ENCODE measurements at places on chromosomes 12 and 14.

DNA sequence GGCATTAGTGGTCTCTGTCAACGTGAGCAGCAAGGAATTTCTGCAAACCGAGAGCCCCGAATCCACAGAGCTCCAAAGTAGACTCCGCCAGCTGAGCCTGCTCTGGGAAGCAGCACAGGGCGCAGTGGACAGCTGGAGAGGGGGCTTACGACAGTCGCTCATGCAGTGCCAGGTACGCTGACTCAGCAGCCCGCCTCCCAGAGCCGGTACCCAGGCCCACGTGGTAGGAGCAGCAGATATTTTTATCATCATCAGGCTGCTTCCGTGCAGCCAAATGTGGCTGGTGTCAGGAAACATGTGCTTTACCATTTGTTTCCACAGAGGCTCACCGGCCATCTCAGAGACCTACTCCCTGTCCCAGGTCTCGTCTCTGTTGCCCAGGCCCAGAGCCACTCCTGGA is 73.7 kb downstream of the ESR2 start:
- DNase-seq: no peak

- no peak for DNase-seq
These were observed 2.1 kb downstream of the AKAP6 start for GRCh38 chr14:32331206-32331605.

DNA sequence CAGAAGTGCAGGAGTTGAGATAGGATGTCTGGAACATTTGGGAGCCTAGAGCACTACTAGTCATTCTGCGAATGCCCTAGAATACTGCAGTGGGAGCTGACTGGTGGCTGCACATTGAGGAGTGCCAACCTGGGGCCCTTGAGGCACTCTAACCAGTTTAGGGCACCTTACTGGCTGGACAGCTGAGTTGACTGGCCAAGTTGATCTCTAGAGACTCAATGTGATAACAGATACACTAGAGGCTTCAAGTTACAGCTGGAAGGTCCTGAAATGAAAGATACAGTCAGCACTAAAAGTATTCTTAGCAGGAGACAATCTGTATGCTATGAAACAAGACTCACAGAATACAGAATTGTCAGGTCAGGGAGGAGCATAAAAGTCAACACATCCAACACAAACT is 8.0 kb downstream of the SLC8A3 start:
- DNase-seq: no peak

- no peak for DNase-seq
These were observed 1087.4 kb upstream of the FLRT2 start for GRCh38 chr14:84442521-84442920.

DNA sequence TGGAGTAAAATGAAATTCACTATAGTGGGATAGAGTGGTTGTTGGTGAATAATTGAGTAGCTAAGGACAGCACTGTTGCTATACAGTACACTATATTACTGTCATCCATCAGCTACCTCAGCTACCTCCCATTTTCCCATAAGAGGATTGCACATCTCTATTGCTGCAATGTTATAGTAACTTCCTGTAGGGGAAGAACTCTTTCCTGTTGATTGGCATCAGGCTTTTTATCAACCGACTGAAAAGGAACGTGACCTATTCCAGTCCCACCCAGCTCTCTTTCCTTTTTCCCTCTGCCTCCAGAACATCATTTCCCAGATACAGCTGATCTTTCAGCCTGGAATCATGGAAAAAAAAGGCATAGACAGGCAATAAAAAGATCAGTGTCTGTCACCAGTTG is 117.4 kb downstream of the ADAMTS20 start:
- no peak for DNase-seq

DNA sequence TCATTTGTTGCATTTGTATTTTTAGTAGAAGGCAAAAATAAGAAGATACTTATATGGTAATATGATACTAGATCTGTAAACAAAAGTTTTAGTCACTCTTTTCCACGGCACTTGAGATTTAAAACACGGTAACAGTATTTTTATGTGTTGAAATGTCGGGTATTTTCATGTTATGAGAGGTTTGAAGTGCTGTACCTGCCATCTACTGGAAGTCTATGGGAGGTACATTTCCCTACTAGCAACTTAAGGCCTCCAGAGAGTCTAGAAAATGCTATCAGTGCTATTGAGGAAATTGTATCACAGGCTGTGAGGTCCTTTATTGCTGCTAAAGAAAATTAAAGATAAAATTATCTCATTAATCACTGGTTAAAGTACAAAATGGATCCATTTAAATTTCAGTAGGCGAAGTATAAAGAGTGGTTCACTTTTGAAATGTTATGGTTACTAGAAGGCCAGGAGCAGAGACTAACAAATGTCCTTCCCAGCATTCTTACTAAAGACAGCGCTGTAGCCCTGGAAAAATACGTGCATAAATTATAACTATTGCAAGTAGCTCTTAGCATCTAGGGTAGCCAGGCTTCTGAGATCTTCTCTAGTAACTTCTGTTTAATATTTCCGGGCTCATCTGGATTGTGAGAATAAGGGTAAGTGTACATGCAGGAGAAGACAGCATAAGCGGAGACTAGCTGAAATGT is 77.6 kb upstream of the PRKD1 start:
- peak; percentile 35 for DNase-seq

DNA sequence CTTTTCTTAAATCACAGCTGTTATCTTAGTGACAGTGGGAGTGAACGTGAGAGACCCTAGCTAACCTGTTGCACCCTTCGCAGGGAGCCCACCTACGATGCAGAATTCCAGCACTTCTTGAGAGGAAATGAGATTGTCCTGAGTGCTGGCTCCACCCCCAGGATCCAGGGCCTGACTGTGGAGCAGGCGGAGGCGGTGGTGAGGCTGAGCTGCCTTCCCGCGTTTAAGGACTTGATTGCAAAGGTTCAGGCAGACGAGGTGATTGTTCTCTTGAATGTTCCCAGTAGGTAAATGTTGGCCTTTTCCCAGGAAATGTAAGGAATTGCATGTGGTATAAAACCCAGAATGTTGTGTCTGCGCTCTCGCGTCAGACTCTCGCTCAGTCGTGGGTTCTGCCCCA is 46.7 kb downstream of the HSP90AA1 start:
- no peak for DNase-seq

DNA sequence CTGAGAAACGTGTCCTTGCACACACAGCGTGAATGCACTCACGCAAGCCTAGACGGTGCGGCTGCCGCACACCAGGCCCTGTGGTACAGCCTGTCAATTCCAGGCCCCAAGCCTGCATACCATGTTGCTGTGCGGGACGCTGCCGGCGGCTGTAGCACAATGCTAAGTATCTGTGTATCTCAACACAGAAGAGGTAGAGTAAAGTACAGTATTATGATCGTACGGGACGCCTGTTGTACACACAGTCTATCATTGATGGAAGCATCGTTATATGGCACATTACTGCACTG is 45.0 kb downstream of the AMN start:
- no peak for DNase-seq

- DNase-seq: no peak
These were observed 163.9 kb downstream of the PTCSC3 start for GRCh38 chr14:36012621-36013020.

GRCh38 chr14:59376686-59377085 is 88.5 kb downstream of the GPR135 start:
- no peak for DNase-seq

DNA sequence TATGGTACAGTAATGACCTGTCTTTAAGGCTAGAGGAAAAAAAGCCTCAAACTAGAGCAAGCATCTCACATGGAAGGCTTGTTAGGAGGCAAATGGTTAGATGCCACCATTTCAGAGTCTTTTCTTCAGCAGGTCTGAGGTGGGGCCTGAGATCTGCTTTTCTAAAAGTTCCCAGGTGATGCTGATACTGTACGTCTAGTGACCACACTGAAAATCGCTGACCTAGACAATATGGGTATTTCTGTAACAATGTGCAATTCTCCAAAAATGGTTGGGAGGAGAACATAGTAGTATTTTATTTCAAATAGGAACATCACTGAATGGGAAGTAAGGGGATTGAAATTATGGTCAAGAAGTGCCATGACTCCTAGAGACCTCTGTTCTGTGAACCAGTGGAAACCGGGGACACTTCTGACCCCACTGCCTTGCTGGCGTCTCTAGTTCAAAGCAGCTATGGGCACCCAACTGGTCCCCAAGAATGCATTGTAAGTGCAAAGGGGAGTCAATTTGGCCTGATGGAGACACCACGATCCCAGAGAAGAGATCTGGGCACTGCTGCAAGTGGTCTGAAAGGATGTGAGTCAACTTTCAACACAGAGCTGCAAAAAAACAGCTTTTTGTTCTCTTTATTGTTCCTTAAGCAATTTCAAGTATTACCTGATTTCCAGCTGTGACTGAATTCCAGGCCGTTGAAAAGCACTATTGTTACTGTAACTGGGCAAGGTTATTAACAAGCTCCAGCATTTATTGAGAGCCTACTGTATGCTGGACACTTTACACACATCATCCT is 54.4 kb upstream of the PLEKHG7 start:
- no peak for DNase-seq

DNA sequence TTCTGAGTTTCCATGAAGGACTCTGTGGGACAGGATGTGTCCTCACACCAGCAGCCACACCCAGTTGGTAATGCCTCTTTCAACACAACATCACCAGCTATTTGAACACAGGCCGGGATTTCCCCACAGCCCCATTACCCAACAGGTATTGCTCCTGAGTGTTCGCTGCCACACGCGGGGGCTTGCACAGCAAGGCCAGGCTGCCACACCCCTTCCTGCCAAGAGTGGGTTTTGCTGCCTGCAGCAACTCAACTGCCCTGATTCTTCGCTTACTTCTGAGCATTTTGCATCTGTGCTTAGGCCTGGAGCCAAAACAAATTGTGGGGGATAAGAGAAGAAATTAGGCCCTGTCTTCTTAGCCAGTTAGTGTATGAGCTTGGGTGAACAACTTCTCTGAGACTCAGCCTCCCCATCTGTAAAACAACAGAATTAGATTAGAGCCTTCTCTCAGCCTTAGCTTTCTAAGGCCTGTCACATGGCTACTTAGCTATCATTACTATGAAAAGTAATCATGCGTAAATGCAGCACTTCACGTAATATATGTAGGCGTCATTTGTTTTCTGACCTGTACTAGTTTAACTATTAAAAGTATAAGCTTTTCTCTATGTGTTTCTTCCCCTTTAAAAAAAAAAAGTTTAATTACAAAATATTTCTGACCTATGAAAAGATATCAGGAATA is 20.0 kb downstream of the CKAP4 start:
- no peak for DNase-seq

- DNase-seq: no peak
These were observed 17.4 kb upstream of the GALNT16 start for GRCh38 chr14:69242311-69243224.

DNA sequence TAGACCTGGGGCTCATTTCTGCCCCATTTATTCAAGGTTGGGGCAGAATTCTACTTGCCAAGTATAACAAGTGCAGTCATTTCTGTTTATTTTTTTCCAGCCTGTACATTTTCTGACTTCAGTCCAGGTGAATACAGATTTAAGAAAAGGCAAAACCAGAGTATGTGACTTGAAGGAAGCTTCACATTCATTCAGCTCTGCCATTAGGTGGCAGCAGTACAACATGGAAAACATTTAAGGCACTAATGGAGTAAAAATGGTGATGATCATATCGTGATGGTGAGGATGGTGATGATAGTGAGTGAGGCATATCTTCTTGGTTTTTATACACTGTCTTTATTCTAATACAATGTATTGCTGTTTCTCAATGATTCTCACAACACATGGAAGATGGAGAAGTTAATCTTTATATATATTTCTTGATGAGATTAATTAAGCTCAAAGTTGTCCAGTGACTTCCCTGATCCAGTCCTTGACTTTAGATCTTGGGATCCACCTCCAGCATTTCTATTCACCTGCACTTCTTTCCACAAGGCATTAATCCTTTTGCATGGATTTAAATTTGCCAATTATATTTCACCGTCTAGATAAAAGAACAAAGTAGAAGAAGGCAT is 176.7 kb upstream of the SEL1L start:
- no peak for DNase-seq

DNA sequence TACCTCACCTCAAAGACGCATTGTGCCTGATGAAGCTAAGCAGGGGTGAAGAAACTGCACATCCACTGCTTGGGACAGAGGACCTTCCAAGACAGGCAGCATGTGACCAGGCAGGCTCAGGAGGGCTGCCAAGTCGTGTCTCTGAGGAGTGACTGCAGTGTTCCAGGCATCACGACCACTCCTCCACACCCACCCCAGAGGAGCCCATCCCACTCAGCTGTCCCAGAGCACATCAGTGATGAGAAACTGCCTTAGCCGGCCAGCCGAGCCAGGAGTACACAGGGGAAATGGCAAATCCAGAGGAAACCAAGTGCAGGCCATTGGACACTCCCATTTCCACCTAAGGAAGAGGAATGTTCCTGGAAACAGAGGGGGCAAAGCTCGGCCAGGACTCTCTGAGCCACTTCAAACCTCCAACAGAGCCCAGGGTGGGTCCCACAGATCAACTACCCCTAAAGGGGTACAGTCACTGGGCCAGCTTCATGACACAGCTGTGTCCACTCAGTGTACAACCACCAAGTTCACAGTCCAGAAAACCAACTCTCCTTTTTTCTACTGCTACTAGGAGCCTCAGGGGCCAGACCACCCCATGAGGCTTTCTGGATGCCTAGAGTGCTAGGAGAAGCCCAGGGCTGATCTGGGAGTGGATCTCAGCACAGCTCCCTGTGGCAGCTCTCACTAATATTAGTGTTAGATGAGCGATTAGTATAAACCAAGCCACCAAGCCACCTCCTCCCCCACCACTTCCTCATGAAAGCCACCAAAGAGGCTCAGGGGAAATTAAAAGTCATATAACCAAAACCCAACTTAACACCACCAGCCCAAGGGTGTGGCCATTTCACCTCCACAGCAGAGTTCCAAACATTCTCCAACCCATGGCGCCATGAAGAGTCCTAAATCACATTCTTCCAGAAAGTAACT is 15.4 kb downstream of the PXN start:
- DNase-seq: no peak

DNA sequence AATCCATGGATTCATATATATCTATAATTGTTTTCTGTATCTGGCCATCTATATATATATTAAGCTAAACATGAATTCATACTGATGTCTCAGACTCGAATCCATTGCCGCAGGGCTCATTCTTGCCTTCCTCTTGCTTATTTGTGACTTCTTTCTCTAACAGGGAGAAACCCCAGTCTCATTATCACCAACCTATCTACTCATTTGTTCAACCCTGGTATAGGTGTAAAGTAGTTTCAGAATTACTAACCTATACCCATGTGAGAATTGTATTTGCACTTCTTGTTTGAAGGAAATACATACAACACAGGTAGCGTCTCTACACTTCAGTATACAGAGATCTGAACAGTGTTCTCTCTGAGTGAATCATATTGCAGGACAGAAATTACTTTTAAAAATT is 77.7 kb downstream of the PTPN11 start:
- DNase-seq: no peak

- DNase-seq: peak; percentile 29
These were observed 114.0 kb downstream of the PLXNC1 start for GRCh38 chr12:94262228-94263010.

GRCh38 chr12:45730348-45731189 is 1.1 kb downstream of the ARID2 start:
- DNase-seq: no peak

- no peak for DNase-seq
These were observed 214.9 kb downstream of the KITLG start for GRCh38 chr12:88365403-88365802.

DNA sequence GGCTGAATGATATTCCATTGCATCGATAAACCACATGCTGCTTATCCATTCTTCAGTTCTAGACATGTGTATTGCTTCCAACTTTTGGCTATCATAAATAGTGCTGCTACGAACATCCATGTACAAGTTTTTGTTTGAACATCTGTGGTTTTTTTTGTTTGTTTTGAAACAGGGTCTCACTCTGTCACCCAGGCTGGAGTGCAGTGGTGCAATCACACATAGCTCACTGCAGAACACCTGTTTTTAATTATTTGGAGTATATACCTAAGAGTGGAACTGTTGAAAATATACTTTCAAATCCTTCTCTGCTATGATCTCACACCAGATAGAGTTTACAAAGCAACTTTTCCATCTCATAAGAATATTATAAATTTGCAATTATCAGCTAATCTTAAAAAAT is 124.2 kb downstream of the TTC7B start:
- DNase-seq: no peak
